ENCODE measurements at places on chromosomes 3 and 15.

DNA sequence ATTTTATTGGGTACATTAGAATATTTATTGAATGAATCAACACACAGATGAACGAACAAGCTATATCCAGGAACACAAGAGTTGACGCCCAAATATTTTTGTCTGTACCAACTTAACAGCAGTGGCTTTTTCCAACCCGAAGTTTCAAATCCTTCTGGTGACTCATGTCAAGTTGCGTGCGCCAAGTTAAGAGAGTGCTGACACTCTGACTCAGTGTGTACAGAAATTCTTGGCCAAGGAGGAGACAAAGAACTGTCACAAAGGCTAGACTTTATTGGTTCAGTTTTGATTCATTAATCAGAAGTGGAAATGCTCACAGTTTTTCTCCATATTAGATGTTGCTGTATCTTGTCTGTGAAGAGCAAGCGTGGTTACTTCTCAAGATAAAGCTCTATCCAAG is 59.6 kb upstream of the TSC22D2 start:
- DNase-seq, result peak; percentile 60

- DNase-seq, result no peak
Measured at GRCh38 chr3:39294446-39295183, 14.8 kb upstream of the CX3CR1 start.

- no peak for DNase-seq
Measured at GRCh38 chr15:67148196-67148701, 82.8 kb downstream of the SMAD3 start.

GRCh38 chr3:123038751-123039150 is 11.2 kb upstream of the SEMA5B start:
- DNase-seq, result no peak
